ENCODE measurements at places on chromosomes 3 and 15. TPM values are rescaled to one million over a fixed set of nuclear protein-coding genes. Genes with fewer than 3 reads are reported as not detected.

The SPATA12 gene
- not detected for total RNA-seq

The UBA3 gene
- total RNA-seq, result 95.8 TPM

The PRR20G gene
- not detected for total RNA-seq

The NPAP1 gene
- not detected for total RNA-seq

GRCh38 chr3:111070772-111071256 lies 802 bp upstream of the NECTIN3 start:
- no peak for DNase-seq

DNA sequence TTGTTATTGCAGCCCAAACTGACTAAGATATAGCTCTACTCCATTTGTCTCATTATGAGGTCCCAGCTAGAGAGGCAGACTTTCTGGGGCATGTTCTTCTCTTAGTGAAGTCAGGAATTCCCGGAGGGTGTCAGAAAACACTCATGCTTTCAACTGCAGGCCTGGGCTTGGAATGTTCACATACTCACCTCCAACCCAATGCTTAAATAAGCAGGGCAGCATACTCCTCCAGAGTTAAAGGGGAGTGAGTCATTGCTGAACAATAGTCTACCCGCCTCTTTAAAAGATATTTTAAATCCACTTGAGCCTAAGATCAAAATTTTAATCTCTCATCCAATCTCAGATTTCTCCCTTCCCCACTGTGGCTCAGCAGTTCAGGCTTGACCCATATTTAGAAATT lies 167.8 kb upstream of the DPH6 start:
- DNase-seq, result no peak
